ENCODE measurements at places on chromosomes 16 and 17.

GRCh38 chr17:50204431-50204830 lies 3.0 kb upstream of the COL1A1 start:
- no peak for DNase-seq

- no peak for DNase-seq
Measured at GRCh38 chr16:47657032-47657431, 195.9 kb downstream of the PHKB start.

DNA sequence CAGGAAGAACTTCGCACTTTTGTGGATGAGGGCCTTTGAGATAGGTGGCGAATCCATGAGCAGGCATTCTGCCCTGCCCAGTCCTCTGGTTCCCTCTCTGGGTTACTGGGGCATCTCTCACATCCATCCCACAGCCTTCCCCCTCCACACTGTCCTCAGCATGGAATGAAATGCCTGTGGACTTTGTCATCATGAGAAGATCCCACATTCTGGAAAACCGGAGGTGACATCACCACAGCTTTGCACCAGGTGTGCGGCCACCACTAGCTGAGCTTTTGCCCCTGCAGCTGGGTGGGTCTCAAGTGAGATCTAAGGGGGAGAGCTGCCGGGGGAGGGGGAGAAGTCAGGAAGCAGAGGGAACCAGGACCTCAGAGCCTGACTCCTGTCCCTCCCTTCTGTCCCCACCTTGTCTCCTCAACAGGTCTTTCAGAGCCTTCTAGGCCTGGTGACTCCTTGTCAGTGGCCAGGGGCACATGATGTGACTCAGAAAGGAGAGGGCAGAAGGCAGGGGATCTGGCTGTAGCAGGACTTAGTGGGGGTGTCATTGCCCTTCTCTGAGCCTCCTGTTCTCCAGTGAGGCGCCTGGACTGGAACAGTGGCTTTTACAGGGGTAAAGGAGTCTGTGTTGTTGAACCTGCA lies 40.0 kb upstream of the DLX4 start:
- no peak for DNase-seq

- no peak for DNase-seq
Measured at GRCh38 chr16:87740441-87740840, 25.3 kb downstream of the KLHDC4 start.

DNA sequence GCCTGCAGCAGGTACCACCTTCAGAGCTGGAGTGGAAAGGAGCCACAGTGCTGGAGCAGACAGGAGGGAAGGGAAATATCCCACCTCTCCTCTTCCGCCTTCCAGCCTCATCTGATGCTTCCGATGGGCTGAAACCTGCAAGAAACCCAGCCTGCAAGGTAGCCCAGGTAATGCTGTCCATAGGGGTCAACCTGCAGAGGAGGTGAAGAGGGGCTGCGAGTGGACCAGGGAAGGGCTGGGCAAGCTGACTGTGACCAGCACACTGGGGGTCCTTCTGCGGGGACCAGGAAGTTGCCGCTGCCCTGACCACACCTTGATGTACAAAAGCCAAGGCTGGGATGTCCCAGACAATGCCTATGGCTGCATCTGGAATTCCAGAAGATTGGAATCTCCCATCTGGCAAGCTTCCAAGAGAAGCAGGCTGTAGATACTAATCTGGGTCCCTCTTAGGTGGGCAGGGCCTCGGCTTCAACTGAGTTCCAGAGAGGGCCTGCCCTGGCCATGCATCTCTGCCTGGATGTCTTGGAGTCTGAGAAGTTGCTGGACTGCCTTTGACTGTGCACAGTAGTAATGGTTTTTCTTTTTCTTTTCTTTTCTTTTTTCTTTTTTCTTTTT lies 5.8 kb downstream of the FOXL1 start:
- no peak for DNase-seq

DNA sequence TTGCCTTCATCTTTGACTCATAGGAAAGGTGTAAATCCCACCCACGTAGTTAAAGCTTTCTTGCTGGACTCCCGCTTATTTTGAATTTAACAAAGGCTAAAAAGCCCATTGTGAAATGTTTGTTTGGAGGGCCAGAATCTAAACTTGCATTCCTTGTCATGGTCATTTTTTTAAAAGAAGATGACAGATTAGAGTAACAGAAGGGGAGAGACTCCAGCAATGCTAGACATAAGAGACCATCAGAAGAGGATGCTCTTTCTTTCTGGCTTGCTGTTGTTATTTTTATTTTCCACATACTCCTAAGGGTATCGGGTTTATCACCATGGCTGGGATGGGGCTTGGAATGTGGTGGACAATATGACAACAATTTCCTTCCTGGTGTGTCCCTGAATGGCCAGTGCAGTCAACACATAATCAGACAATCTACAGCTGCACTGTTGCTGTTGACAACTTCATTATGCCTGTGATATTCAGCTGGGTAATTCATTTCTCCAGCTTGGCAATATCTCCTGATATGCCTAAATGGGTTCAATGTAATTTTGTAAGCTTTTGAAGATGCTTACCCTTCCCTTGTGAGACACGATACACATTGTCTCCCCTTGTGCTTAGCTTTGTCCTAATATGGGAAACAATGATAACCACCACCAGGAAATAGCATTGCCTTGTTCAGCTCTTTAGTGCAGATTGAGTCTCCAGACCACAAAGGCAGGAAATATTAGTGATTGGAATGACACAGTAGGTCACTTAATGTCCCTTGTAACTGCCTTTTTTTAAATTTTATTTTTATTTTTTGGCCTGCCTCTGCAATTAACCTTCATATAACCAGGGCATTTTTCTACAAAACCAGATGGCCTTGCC lies 164.3 kb downstream of the ANKFN1 start:
- no peak for DNase-seq

DNA sequence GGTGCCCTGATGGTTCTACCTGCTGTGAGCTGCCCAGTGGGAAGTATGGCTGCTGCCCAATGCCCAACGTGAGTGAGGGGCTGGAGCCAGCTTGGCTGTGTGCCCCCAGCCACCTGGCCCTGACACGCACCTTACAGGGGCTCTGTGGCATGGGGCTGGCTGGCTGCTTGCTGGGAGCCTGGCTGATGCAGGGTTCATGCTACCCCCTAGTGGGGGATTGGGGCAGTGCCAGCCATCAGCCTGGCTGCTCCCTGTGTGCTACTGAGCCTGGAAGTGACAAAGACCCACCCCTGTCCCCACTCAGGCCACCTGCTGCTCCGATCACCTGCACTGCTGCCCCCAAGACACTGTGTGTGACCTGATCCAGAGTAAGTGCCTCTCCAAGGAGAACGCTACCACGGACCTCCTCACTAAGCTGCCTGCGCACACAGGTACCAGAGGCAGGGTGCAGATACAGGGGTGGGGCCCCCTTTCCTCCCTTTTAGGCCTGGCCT lies 5.7 kb downstream of the GRN start:
- DNase-seq: peak; percentile 84

DNA sequence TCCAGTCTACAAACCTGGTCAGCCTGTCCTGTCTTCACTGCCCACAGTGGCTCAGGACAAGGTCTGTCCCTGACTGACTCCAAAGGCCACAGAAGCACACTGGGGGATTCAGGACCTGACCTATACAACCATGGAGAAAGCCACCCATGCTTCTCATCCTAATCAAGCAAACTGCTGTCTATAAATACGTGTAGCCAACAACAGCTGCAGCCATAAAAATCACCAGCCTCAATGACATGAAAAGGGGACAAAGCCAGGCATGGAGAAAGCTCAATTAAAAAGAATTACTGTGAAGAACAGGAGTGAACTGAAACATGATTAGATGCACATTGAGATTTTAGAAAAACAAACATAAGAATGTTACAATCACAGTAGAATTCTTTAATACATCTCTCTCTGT lies 170.1 kb downstream of the CDK5R1 start:
- no peak for DNase-seq

GRCh38 chr16:2328428-2328827 lies 12.1 kb downstream of the ABCA3 start:
- no peak for DNase-seq

DNA sequence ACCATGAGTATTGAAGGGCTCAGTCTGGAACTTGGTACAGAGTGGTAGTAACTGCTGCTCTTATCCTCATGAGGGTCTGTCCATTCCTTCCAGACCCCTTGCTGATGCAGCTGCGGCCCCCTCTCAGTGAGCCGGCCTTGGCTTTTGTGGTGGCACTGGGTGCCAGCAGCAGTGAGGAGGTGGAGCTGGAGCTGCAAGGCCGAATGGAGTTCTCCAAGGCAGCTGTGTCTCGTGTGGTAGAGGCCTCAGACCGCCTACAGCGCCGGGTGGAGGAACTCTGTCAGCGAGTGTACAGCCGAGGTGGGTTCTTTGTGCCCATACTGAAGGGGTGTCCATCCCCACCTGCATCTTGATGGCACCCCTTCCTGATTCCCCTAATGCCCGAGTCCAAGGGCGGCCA lies 2.0 kb downstream of the RNF40 start:
- no peak for DNase-seq

DNA sequence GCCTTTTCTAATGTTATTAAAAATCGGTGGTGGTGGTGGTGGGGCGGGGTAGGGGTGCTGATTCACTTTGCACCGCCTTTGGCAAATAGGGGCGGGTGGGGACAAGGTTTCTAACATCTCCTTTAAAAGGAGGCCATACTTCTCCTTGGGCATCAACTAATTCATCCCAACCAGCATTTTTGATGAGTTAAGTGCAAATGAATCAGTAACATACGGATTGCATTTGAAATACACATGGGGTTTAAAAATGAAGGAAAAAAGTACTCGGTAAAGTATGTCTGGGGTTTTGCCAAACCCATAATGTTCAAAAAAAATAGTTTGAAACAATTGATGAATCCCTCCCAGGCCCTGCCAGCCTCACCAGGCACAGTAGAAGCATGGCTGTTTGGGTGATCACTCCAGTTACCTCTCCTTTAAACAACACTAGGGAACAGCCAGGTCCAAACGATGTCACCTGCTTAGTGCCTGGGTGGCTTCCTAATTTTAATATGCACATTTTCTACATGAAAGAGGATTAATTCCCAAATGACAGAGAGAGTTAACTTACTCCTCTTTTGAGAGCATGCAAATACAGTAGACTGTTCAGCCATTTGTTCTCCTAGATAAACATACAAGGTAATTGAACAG lies 107.2 kb downstream of the ANKFN1 start:
- DNase-seq: no peak

DNA sequence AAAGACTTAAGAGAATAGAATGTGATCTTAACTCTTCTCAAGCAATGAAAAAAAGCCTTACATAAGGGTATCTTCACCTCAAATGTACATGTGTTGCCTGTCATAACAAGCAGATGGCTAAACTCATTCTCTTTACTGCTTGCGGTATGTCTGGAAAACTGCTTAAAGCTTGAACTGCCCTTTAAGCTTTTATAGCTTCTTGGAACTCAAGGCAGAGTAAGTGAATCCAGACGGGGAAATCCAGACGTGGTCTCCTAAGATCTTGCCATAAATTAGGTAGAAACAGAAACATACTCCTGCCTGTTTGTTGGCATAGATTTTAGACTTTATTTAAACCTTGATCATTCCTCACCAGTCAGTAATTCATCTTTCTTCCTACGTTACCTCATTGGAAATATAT lies 19.6 kb downstream of the CLUAP1 start:
- DNase-seq: no peak

GRCh38 chr16:9248162-9248561 lies 156.7 kb downstream of the HAPSTR1 start:
- no peak for DNase-seq

- peak; percentile 49 for DNase-seq
Measured at GRCh38 chr17:62718429-62718828, 89.7 kb downstream of the MARCHF10 start.

- DNase-seq: no peak
Measured at GRCh38 chr17:69716556-69716955, 302.1 kb downstream of the MAP2K6 start.

- no peak for DNase-seq
Measured at GRCh38 chr16:68993456-68993855, 112.0 kb upstream of the HAS3 start.

DNA sequence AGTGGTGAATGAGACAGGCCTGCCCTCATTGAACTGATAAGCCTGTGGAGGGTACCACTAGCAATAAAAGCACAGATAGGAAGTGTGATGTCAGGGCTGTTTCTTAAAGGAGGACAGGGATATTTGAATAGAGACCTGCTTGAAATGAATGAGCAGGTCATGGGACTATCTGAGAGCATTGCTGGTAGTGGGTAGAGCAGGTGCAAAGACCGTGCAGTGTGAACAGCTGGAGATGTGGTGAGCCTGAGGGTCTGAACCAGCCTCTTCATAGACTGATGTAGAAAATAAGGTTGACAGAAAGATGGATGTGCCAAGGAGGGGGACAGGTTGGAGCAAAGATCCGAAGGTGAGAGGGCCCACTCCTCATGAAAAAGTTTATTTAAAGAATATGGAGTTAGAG lies 2.4 kb downstream of the NUP93 start:
- no peak for DNase-seq

DNA sequence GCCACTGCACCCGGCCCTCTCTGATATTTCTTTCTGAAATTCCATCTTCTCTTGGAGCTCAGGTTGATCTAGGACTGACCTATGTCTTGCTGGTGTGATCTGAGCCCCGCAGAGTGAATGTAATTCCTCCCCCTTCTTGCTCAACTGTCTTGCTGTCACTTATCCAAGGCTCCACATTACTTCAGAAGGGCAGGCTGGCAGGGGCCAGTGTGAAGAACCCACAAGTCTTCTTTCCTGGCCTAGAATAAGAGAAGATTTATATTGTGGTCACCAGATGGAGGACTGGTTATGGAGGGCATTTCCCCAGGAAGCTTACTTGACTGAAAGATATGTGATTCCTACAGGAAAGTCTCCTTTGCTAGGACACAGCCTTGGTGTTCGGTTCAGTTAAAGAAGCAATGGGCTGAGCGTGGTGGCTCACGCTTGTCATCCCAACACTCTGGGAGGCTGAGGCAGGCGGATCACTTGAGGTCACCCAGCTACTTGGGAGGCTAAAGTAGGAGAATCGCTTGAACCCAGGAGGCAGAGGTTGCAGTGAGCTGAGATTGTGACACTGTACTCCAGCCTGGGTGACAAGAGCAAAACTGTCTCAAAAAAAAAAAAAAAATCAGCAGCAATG lies 13.4 kb downstream of the ITGAL start:
- DNase-seq: no peak

DNA sequence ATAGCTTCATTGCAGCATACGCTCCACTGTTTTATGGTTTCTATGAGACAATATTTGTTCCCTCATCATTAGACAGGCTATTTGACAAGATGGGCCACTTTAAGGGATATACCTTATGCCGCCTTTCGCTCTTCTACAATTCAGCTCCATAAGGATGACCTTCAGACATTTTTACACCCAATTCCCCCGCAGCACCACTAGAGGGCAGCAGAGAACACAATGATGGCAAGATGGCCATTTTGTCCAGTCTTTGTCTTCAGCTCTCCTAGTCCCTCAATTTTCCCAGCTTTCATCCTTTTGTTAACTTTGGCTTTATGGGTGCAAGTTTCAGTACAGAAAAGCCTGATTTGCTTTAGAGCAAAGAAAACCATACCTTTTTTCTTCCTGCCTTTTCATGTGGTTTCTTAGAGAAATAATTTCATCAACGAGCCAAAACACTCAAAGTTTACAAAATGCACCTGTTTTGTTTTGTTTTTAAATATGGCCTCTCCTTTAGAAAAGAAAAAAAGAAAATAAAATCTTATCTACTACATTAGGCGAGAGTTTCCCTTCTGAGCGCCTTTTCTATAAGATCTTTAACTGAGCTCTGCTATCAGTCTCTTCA lies 355.3 kb downstream of the TOX3 start:
- peak; percentile 57 for DNase-seq
